ENCODE measurements at places on chromosomes 1 and 21.
A peak's percentile ranks its signal among the peaks of the same experiment; 100 is the strongest.

- no peak for DNase-seq
Measured at GRCh38 chr1:192877283-192877886, 68.5 kb downstream of the RGS2 start.

DNA sequence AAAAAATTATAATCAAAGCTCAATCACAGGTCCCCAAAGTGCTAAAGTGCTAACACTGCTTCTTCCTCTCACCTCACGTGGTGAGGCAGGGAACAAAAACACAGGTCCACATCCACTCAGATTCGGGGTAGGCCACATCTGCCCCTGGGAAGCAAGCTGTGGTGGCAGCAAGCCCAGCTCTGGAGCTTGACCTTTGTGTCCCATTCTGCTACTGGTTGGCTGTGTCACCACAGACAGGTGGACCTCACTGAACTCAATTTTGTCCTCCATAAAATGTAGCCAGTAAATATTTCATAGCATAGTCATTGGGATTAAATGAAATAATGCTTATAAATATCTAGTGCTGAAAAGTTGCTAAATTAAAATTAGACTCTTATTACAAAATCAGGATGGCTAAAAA is 8.5 kb downstream of the AZIN2 start:
- DNase-seq: no peak

- no peak for DNase-seq
Measured at GRCh38 chr1:59422921-59423575, 126.2 kb downstream of the FGGY start.

GRCh38 chr1:182339684-182340083 is 51.9 kb downstream of the GLUL start:
- no peak for DNase-seq

DNA sequence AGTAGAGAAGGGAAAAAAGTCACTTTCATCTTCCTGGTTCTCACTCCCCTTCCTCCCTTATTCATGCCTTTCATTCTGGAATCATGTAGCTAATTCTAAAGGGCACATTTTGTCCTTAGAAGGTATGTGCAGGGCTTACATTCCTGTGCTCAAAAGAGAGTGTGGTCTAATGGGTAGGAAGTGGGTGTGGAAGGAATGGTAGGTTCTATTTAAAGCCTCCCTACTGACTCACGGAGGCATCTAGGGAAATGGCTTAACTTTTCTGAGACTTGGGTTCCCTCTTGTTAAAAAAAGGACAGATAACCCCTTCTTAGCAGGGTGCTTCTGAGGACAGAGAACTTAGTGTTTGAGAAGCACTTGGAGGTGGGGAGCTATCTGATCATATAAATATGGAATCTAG is 249.3 kb upstream of the DUSP10 start:
- peak; percentile 44 for DNase-seq

DNA sequence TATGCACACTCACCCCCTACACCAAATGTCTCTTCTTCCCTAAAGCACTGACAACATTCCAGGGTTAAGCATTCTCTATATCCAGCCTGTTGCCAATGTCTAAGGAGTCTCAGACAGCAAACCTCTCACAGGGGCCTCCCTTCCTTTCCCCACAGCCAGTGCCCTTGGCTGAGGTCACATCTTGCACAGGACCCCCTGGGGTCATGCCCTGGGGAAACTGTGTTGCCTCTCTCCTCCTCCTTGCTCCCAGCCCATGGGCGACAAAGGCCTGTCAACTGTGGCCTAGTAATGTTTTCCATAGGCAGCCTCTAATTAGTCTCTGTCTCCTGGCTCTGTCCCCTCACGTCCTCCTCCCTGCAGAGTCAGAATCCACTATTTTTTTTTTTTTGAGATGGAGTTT is 54.6 kb downstream of the NENF start:
- DNase-seq: no peak

DNA sequence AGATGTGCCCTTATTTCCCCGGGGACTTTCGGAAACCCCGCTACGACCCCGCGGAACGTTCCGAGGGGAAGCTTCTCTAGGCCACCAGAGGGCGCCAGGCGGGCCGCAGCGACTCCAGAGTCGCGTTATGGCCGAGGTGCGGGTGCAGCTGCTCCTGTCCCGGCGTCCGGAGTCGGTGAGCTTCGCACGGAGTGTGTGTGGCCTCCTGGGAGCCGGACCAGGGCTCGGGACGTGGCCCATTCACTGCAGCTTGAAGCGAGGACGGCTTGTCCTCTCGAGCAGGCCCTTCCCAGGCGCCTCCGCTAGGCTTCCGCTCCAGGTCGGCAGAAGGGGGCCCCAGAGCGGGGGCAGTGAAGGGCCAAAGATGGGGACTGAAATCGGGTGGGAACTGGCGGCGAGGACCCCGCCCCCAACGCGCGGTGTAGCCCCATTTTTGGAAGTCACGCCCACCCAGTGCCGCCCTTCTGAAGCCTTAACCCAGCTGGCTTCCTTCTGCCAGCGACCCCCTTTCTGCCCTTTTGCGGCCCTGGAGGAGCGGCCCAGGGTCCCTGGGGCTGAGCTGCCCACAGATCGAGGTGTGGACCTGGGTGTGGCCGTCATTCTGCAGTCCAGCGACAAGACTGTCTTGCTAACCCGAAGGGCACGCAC is at the start of gene NUDT17:
NUDT17 (plus strand) TSS at position 117 of the 648 bp plus-strand sequence; CDS start at position 128, 11 bp downstream.
- no peak for DNase-seq

GRCh38 chr1:84859866-84860265 is 33.1 kb downstream of the LPAR3 start:
- no peak for DNase-seq

GRCh38 chr1:243179720-243180119 is 75.4 kb downstream of the CEP170 start:
- DNase-seq: no peak

- no peak for DNase-seq
Measured at GRCh38 chr1:175154629-175155472, 37.7 kb downstream of the KIAA0040 start.

DNA sequence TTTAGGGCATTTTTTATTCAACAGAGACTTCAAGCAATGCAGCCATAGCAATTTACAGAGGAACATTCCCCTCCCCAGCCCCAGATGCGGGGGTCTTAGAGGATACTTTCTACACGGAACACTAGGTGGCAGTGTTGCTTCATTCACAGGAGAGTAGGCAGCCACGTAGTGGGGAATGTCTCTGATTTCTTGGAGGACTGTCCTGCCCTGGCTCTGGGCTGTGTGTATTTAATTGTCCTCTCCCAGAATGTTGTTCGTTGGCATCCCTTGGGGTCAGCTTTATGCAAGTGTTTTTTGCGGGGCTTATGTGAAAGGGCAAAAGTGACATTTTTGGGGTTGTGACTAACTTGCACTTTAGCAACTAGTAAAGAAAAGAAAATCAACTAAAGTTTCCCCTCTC is 96.9 kb downstream of the PAPPA2 start:
- DNase-seq: peak; percentile 14

DNA sequence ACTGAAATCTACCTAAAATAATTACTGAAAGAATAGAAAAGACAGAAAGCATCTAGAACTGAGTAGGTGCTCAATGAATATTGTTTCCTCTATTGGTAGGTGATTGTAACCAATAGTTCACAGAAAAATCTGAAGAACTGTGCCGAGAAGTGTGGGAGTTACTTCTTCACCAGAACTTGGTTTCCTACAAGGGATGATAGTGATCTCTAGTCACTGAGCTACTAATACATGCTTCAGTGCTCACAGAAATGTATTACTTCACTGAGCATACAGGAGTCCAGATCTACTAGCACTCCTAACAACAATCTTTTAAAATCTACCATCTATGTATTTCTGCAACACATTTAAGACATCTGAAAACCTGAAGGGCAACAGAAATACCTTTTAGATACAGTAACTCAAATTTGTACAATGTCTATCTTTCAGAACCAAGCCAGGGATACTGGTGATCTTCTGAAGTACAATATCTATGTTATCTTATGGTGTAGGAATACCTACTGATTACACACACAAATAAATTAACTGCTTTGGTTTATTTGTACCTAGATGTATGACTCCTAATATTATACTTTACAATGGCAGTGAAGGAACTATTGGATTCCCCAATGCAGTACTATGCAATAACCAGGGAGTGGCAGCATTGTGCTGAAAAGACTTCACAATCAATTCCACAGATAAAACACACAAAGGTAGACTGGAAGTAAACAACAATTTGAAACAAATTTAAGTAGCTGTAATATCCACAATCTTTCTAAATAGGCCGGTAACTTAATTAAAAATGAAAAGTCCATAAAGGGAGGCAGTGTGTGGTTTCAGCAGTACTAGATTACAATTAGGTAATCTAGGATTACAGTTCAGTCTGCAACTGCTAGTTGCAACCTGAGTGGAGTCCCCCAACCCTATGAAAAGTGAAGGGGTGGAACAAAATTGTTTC is 243.0 kb downstream of the SLC45A1 start:
- no peak for DNase-seq

- no peak for DNase-seq
Measured at GRCh38 chr1:159056069-159056698, 20.4 kb downstream of the AIM2 start.

DNA sequence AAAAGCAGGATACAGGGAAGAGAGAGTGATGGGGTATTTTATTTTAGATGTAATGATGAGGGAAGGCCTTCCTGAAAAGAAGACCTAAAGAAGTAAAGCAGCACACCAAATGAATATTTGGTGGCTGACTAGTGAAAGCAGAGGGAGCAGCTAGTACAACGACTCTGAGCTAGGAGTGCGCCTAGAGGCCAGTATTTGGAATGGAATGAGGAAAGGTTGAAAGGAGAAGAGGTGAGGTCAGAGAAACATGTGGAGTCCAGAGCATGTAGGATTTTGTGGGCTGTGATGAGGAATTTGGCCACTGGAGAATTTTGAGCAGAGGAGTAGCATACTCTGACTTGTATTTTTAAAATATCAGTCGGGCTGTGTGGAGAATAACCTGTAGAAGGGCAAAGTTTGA is 11.8 kb upstream of the RPL5 start:
- no peak for DNase-seq

DNA sequence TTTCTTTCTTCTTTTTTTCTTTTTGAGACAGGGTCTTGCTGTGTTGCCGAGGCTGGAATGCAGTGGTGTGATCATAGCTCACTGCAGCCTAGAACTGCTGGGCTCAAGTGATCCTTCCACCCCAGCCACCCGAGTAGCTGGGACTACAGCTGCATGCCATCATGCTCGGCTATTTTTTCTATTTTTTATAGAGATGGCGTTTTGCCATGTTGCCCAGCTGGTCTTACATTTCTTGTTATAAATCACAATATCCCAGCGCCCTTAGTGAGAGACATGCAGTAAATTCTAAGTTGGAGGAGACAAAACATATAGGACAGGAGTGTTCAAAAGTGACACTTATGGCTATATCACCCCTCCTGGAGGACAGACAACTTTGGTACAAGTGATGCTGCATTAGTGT is 31.3 kb upstream of the ACTN2 start:
- DNase-seq: no peak

GRCh38 chr21:15000081-15000480 is 64.7 kb downstream of the NRIP1 start:
- DNase-seq: peak; percentile 30

DNA sequence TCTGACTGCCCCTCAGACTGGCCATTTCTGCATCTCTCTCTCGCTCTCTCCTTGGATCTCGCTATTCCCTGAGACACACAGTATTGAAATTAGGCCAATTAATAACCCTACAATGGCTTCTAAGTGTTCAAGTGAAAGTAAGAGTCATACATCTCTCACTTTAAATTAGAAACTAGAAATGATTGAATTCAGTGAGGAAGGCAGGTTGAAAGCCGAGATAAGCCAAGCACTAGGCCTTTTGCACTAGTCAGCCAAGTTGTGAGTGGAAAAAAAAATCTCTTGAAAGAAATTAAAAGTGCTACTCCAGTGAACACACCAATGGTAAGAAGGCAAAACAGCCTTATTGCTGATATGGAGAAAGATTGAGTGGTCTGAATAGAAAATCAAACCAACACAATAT is 51.2 kb downstream of the SLC9C2 start:
- DNase-seq: no peak

GRCh38 chr1:244988521-244988920 is 124.2 kb upstream of the HNRNPU start:
- DNase-seq: no peak

DNA sequence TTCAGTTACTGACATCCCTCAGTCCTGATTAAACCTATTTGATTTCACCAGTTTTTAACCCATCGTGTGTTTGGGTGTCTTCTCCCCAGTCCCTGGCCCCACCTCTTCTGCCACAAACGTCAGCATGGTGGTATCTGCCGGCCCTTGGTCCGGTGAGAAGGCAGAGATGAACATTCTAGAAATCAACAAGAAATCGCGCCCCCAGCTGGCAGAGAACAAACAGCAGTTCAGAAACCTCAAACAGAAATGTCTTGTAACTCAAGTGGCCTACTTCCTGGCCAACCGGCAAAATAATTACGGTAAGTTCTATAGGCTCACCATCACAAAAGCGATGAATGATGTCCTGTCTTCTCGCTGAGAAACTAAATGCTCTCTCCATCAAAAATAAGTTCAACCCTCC is 28.7 kb downstream of the NBPF3 start:
- no peak for DNase-seq

DNA sequence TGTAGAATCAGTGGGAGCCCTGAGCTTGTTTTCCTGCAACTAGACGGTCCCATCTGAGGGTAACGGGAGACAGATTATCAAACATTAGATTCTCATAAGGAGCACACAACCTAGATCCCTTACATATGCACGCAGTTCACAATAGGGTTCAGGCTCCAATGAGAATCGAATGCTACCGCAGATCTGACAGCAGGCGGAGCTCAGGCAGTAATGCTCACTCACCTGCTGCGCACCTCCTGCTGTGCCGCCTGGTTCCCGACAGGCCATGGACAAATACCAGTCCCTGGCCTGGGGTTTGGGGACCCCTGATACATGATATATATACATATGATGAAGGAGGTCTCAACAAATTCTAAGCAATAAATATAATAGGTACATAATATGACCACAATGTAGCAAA is 19.7 kb upstream of the SMIM12 start:
- DNase-seq: no peak

DNA sequence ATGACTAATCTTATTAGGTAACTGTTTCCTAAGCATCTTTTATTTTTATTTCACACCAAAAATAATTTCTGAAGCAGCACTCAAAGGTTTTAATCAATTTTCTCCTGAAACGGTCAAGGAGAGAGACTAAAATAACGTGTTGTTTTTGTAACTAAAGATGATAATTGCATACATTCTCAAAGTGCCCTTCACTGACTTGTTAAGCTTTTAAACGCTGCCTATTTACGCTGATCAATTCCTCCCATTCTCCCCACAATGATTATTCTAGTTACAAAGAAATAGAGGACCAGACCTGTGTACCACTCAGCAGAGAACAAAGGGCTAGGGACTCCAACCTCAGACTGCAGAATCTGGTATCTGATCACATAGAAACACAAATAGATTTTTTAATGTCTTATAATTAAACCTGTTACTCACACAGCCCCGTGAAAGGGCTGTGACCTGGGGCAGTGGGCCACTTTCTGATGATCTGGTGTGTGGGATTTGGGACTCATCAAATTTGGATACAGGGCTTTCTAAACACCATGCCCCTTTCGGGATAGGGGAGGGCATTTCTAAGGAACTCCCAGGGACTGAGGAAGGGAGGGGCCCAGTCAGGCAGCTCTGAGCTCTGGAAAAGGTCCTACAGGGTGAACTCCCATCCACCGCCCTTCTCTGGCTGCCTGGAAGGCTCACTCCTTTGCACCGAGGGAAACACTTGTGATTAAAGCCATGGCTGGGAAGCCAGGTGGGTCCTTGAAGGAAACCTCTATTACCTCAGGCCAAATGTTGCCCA is 65.2 kb downstream of the BCAR3 start:
- no peak for DNase-seq
